ENCODE measurements at places on chromosomes 2 and 18.
A peak's percentile ranks its signal among the peaks of the same experiment; 100 is the strongest.

DNA sequence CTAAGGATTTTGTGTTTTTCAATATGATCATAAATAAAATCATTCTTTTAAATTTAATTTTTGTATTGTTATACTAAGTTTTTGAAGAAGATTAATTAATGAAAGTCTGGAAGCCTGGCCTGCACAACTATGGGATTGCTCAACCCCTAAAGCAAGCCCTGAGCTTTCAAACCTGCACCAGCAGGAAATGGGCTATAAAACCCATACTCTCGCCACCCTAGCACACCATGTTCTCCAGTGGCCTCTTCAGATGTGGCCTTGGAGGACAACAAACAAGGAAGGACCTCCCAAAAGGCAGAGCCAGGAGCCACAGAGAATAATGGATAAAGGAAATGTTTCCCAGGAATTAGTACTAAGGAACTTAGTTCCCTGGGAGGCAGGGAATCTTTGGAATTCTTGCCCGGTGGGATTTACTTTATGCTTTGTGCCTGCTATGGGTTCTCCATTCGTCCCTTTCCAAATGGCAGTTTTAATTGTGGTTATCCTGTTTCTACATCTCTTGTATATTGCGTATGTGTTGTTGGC is 212.5 kb downstream of the ZFP36L2 start:
- no peak for DNase-seq

GRCh38 chr2:160428405-160428763 is 65.2 kb downstream of the RBMS1 start:
- DNase-seq: no peak

- DNase-seq: no peak
Observed at GRCh38 chr2:151491496-151491895, 81.8 kb downstream of the RIF1 start.

GRCh38 chr18:35141567-35142274 is 99.1 kb upstream of the ZNF397 start:
- no peak for DNase-seq

DNA sequence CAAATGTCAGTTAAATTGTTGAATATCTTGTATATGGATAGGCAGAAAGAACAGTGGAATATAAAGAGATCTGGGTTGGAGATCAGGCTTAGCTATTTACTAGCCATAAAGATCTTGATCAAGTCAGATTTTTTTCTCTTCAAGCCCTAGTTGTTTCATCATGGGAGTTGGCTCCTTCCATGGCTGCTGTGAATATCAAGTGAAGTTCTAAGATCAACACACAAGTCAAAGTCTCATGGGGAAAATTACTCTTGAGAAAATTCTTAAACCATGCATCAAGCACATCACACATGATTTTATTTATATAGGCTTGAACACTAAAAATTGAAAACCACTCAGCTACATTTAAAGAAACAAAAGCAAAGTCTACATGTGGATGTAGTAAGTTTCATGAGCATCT is 79.8 kb downstream of the C1D start:
- DNase-seq: no peak

DNA sequence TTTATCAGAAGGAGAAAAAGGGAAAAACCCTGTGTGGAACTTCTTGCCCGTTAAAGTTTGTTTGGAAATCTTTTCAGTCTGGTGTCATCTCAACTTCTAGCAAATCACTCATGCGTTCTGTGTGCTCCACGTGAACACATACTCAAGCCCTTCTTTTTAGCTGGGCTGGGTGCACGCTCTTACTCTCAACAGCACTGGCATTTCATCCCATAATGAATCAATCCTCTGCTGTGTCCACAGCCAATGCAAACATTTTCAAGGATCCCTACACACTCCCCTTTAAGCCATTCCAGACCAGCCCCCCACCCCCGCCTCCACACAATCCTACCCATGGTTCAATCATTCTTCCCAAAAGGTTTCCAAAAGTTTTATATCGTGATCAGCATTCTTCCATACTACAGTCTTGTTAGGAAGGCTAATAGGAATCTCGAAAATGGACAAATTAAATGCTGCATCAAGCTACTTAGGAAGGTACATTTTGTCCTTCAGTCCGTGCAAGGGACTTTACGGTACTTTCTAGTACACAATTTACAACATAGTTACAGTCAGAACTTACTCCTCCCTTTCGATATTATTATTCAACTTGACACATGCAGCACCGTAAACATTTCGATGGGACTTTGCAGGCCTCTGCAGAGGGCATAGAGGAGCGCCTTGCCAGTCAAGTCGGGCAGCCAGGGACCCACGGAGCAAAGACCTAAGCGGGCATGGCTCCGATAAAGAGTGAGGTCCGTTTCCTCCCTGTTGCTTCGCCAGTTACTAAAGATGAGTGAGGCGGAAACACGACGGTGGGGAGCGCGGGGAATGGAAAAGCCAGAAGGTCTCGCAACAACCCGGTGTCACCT is 1.4 kb downstream of the PTGR3 start:
- DNase-seq: peak; percentile 28

DNA sequence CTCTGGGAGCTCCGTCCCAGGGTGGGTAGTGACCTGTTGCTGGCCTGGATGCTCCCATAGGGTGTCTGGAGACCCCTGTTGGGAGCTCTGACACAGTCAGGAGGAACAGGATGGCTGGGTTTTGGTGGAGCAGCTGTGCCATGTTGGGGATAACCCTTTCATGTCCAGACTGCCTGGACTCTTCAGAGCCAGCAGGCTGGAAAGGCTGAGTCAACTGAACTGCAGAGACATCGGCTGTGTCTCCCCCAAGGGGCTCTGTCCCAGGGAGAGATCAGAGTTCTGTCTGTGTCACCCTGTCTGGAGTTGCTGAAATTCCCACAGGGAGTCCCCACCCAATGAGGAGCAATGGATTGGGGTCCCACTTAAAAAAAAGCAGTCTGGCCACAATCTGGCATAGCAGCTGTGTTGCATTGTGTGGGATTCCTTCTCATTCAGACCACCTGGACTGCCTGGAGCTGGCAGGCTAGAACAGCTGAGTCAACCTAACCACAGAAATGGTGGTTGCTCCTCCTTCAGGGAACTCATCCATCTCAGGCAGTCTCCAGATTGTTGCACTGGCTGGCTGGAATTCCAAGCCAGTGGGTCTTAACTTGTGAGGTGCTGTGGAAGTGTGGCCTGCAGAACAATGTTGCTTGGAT is 37.2 kb downstream of the AGPS start:
- DNase-seq: no peak

DNA sequence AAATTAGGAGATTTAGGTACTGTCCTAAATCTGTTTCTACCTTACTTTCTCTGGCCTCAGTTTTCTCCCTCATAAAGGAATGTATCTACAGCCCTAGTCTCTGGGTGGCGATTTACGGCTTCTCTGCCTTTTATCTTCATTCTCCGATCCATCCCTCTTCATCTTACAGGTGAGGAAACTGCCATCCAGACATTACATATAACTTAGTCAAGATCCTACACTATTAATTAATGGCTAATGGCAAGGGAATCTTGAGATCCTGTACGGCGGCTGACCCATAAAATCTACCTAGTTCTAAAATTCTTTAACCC is 386 bp upstream of the YIPF4 start:
- DNase-seq: no peak

All from cerebellar cortex (tissue), 1 donor.